ENCODE measurements at places on chromosomes 3 and 15.

GRCh38 chr3:8457039-8457438 lies 44.6 kb upstream of the LMCD1 start:
- no peak for DNase-seq

GRCh38 chr3:131349454-131349853 lies 32.1 kb upstream of the NUDT16 start:
- no peak for DNase-seq

DNA sequence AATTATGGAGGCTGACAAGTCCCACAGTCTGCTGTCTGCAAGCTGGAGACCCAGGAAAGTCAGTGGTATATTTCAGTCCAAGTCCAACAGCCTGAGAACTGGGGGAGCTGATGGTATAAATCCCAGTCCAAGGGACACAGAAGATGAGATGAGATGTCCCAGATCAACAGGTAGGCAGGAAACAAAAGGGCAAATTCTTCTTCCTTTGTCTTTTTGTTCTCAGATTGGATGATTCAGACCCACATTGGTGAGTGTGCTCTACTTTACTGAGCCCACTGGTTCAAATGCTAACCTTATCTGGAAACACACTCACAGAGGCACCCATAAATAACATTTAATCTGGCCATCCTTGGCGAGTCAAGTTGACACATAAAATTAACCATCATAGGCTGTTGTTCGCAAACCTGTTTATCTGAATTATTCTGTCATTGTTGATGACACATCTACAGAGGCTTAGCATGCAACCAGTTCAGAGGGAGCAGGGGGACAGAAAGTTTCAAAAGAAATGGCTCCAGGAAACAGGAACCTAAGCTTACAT lies 62.7 kb upstream of the ITGA11 start:
- no peak for DNase-seq

DNA sequence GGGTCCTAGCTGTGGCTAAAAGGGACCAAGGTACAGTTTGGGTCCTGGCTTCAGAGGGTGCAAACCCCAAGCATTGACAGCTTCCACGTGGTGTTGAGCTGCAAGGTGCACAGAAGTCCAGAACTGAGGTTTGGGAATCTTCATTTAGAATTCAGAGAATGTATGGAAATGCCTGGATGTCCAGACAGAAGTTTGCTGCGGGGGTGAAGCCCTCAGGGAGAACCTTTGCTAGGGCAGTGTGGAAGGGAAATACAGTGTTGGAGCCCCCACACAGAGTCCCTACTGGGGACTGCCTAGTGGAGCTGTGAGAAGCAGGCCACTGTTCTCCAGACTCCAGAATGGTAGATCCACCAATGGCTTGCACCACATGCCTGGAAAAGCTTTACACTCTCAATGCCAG lies 17.9 kb downstream of the RNF13 start:
- DNase-seq, result no peak

DNA sequence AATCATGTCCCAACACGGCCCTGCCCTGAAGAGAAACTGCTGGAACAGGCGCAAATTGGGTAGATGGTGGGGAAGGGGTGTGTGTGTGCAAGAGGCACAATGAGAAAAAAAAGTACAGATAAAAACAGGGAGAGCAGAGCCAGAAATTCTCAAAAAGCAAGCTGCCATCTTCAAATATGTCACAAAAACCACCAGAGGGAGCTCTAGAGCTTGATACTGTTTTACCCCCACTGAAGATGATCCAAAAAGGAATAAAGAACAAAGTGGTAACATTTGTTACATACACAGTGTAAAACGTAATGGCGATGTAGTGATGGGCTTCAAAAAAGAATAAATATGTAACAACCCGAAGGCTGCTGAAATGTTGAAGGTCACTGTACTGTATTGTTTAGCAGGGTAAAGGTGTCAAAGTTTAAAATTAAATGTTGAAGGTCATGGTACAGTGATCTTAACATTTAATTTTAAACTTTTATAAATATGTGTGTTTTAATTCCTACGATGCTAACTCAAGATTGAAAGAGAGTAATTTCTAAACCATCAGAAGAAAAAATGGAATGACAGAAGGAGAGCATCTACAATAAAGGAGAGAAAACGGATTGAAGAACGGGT lies 6.0 kb downstream of the SNRPA1 start:
- no peak for DNase-seq

All from AG09319 (cell line).